ENCODE measurements at places on chromosomes 1 and 21.

DNA sequence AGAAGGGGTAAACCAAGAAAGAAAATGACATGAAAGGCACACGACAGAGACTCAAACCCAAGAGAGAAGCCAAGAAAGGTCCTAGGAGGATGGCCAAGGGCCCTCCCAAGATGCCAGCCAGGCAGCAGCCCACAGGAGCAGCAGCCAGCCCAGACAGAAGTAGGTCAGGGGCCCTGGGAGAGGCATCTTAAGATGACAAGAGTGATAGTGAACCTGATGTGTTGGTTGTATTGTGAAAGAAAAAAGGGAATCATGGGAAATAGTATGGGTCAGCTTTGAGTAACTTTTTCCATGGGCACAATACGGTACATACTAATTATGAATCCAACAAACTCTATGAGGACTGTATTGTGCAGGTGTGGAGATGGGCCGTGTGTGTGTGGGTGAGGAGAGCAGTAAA lies 3.3 kb downstream of the CCSAP start:
- no peak for DNase-seq

- DNase-seq = no peak
These were observed 780 bp downstream of the HIVEP3 start for GRCh38 chr1:41917835-41918449.

DNA sequence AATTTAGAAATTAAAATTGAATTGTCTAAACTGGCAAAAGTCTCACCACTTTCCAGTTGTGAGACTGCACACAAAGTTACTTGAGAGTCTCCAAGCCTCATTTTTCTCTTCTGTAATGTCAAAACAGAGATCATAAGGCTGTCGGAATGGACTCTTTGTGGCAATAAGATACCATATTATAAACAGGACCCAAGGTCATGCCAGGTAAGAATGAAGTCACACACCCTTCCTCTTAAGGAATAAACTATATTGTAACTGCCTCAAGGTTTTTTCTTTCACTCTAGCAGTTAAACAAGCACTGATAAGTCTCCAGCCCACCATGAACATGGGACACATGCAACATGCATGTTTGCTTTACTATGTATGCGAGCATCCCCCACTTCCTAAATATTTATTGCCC lies 50.1 kb upstream of the DIRAS3 start:
- DNase-seq = no peak

- no peak for DNase-seq
These were observed 20.7 kb downstream of the C1QB start for GRCh38 chr1:22673486-22674409.

- no peak for DNase-seq
These were observed 70.0 kb upstream of the ZNF281 start for GRCh38 chr1:200479816-200480215.

DNA sequence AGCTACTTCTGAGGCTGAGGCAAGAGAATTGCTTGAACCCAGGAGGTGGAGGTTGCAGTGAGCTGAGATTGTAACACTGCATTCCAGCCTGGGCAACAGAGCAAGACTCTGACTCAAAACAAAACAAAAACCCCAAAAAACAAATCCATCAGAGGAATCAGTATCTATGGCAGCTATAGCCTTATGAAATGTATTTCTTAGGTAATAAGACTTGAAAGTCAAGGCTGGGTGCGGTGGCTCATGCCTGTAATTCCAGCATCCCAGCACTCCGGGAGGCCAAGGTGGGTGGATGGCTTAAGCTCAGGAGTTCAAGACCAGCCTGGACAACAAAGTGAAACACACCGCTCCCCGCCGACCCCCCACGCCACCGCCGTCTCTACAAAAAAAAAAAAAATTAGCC lies 31.1 kb upstream of the EYA3 start:
- DNase-seq = no peak

DNA sequence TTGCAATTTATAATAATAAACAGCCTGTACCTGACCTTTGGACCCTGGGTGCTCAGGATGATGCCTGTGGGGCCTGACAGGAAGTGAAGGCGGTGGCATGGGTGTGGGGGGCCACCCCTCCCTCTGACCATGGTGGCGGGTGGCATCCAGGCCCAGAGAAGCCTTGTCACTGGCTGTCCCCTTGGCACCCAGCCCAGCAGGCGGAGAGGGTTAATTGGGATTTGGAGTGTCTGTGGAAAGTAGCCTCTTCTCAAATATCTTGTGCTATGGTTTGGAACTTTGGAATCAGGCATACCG lies 20.5 kb downstream of the SOX13 start:
- no peak for DNase-seq

GRCh38 chr21:33843216-33843615 lies 72.4 kb downstream of the ATP5PO start:
- DNase-seq = no peak

- no peak for DNase-seq
These were observed 30.9 kb upstream of the ID3 start for GRCh38 chr1:23590058-23590783.

DNA sequence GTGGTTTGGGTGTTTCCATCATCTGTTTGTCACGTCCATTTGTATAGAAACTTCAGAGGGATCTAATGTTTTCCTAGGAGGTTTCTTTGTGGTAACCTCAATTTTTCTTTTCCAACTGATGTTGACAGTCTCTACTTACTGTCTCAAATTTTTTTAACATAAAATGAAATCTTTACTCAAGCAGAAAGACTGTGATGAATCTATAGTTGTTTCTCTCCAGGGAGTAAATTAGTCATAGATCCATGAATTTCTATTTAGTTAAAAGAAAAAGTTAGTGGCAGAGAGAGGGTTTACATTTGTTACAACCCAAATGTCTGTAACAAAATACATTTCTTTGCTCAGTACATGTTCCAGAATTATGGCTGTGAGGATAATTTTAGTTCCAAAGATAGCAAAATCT lies 161.6 kb downstream of the DISP1 start:
- no peak for DNase-seq

GRCh38 chr1:178726087-178726517 lies 1.1 kb downstream of the RALGPS2 start:
- no peak for DNase-seq

DNA sequence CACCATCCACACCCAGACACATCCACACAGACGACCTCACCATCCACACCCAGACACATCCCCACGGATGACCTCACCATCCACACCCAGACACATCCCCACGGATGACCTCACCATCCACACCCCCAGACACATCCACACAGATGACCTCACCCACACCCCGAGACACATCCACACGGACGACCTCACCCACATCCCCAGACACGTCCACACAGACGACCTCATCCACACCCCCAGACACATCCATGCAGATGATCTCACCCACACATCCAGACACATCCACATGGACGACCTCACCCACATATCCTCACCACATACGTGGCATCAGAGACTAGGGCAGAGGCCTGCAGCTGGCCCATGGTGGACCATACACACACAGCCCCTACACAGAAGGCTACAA lies 14.7 kb upstream of the FABP3 start:
- no peak for DNase-seq

DNA sequence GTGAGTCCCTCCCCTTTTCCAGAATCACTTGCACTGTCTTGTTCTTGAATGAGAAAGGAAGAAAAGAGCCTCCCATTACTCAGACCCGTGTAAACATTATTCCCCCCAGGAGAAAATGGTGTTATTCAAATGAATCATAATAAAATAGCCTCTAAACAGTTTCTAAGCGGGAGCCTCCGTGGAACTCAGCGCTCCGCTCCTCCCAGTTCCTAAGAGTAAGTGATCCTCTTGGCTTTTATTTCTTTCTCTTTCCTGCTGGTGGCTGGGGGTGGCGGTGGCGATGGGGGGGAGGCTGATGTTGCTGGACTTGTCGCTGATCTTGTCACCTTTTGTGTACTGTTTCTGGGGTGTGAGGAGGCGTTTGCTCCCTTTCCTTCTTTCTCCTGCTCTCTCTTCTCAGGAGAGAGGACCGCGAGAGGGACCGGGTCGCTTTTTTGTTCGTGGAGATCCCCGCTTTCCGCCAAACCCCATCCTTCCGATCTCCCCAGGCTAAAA lies 781 bp downstream of the PROX1 start:
- DNase-seq = no peak

GRCh38 chr1:34831721-34832246 lies 27.8 kb downstream of the SMIM12 start:
- no peak for DNase-seq

GRCh38 chr1:243396876-243397275 lies 141.0 kb downstream of the SDCCAG8 start:
- DNase-seq = no peak

DNA sequence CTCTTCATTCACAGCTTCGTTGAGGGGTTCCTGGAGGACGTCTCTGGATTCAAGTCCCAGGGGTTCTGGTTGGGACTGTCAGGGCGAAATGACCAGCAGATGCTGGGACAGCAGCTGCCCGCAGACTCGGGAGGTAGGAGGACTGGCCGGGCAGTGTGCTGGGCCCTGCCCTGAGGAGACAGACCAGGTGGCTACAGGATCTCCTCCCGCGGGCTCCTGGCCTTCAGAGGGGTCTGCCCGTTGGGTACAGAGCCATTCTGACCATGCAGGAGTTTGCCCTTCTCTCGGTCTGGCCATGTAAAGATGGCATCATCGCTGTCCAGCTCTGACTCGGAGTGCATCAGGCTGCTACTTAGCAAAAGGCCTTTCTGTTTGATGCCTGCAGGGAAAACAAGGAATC lies 122.5 kb downstream of the KIAA0319L start:
- DNase-seq = no peak

DNA sequence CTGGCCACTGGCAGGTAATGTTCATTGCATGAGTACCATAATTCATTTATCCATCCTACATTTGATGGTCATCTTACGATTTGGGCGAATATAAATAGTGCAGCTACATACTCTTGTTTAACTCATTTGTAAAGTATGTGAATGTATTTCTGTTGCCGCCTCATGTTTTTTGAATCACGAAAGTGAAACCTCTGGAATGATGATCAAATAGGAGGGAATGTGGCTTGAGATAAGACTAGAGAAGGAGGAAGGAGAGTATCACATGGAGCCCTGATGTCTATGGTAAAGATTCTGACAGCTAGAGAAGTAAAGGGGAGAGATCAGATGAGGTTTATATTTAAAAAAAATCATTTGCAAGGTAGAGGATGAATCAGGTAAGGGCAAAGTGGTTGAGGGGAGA lies 8.0 kb downstream of the MRPS14 start:
- DNase-seq = no peak

DNA sequence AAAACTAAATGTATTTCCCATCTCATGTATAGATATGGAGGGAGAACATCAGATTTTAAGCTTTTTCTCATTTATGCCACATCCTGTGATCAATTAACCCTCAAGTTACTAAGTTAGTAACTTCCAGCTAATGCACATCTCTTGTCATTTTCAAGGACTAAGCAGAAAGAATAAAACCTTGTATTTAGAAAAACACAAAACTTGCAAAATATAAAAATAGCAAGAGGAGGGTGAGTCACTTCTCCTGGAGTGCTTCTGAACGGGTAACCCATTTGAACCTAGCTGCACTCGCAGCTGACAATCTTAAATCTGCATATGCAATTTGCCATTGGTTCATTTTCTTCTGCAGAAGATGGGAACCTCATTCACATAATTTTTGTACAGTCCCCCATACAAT lies 500.5 kb downstream of the SETD4 start:
- no peak for DNase-seq

GRCh38 chr1:203033287-203033686 lies 7.0 kb downstream of the PPFIA4 start:
- no peak for DNase-seq

DNA sequence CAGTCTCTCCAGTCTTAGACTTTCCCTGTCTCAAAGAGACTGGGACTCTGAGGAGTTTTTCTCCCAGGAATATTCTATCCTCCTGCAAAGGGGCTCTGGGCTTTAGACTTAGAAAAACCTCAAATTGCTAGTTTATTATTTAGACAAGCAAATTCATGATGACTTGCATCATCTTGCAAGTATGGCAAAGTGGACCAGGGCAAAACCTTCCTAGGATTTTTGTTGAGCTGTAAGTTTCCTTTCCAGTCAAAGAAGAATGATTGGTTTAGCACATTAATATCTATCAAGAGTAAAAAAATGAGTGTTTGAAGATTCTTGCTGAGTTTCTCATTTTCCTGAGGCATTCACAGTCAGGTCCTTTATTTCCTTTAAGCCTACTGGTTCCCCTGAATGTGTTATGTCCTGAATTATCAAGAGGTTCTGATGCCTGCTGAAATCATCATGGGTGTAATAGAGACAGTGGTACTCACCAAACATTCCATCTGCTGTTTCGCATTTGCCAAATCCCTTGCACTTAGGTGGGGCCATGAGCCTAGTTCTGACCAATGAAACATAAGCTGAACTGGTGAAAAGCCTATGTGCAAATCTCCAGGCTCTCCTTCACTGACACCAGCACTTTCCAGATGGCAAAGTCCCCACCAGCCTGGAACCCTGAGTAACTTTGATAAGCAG lies 25.2 kb upstream of the SPAG17 start:
- no peak for DNase-seq

GRCh38 chr1:232620356-232620969 lies 9.5 kb downstream of the SIPA1L2 start:
- DNase-seq = peak; percentile 69

- DNase-seq = no peak
These were observed 21.0 kb upstream of the CPLANE2 start for GRCh38 chr1:16257968-16258367.

DNA sequence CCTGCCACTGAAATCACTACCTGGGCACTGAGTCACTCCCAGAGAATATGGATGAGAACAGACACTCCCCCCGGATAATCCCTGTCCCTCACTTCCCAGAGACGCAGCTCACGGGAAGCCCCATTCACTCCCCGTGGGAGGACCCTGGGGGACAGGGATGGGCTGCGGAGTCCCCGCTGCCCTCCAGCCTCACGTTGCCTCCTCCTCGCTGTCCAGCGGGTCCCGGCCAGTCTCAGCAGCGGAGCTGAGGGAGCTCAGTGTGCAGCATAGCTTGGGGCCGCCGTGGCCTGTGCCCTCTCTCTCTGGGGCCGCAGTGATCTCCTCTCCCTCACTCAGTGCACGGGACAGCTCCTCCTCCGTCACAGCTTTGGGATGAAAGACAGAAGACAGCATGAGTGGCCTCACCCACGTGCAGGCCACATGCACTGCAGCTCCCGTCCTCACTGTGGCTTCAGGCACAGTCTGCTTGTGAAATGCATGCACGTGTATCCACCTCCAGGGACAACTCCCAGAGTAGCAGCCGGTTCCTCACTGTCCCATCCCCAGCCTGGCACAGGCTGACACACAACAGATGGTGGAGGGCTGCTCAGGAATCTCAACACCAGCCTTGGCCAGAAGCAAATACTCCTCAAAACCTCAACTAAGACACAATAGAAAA lies 7.4 kb downstream of the CFAP410 start:
- no peak for DNase-seq

DNA sequence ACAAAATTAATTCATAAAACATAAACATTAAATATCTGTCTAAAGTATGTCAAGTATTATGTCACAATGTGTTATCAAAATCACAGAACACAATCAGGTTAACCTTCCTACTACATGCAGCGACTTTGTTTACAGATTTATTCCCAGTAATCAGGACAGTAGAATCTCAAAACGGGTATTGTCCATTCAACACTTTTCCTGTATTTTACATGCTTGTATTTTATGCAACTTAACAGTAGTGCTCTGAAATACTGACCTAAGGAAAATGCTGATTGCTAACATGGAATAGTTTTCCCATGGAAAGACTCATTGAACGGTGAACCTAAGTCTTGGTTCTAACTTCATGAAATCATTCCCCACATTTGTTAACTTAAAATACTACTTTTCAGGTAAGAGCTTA lies 2.3 kb downstream of the SERBP1 start:
- DNase-seq = no peak
